ENCODE measurements at places on chromosomes 2 and 18.

DNA sequence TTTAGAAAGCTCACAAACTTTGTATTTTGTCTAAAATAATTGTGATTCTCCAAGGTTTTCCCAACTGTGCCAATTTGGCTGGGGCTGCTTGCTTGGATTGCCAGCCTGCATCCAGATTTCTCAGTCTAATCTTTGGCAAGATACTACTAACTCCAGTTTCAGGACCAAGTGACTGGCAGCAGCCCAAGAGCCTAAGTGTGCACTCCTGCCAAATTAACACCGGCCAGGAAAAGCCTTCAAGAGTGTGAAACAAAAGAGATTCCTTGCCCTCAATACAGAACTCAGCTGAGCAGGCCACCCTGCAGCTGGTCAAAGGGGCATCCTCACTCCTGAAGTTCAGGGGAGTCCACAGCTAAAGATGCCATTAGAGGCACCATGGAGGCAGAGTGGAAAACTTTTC is 589.0 kb upstream of the ACVR2A start:
- no peak for DNase-seq

- DNase-seq = peak; percentile 44
Observed at GRCh38 chr2:219249203-219249980, 3.7 kb upstream of the TUBA4B start.

- no peak for DNase-seq
Observed at GRCh38 chr2:42876326-42876751, 84.0 kb upstream of the HAAO start.

DNA sequence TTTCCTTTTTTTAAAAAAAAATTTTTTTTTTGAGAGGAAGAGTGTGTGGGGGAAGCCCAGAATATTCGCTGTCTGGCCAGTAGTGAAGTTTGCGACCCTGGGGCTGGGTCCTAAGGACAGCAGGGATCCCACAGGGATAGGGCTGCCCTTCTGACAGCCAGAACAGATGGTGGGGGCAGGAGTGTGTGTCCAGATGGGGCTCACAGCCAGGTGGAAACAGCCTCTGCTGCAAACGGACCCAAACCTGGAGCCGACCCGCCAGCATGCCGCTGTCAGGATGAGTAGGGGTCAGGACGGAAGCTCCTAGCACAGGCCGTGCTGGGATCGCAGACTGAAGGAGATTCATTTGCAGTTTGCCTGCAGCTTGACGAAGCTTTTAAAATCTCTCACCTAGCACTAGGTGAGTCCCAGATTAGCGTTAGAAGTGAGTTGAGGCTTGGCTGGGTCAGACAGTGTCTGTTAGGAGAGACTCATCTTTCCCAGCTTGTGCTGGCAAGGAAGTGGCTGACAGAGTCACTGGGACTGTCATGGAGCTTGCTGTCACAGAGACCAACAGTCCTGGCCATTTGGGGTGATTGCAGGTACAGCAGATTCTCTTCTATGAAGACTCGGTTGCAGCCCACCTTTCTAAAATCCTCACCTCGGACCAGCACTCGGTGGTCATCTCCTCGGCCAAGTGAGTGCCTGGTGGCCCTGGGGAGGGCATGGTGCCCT is 93.4 kb downstream of the DGKD start:
- no peak for DNase-seq

- no peak for DNase-seq
Observed at GRCh38 chr2:224832207-224832606, 116.0 kb upstream of the CCDC195 start.

DNA sequence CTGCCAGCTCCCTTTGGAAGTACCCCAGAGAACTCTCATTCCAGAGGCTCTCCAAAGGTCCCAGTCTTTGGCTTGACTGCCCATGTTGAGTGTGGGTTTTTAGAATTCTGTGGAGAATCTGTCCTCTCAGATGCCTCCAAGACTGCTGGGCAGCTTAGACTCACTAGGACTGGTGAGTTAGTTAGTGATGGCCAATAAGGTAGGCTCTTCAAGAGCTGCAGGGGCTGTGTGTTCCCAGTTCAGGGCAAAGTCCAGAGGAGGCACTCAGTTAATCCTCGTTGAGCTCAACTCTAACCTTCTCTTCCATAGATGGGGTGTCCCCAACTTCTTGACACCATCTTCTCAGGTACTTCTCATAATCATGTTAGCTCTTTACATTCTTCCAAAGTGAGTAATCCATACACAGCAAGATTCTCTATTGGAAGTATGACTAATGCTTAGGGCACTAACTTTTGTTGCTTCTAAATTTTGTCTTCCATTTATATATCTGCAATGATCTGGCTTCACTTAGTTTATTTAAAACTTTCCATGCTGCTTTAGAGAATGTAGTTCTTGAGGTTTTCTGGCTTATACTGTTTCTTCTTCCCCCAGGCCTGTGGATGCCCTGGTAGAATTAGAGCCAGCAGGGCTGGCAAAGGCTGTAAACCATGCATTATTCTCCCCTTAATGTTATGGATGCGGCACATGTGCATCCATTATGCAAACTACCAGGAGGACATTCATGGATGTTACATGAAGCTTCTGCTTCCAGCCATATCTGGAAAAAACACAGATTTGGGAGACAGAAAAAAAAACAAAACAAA is 88.9 kb downstream of the POLE4 start:
- DNase-seq = no peak

Measured in hematopoietic multipotent progenitor cell (in vitro differentiated cells).